ENCODE measurements at places on chromosomes 11 and 22.
A peak's percentile ranks its signal among the peaks of the same experiment; 100 is the strongest.

DNA sequence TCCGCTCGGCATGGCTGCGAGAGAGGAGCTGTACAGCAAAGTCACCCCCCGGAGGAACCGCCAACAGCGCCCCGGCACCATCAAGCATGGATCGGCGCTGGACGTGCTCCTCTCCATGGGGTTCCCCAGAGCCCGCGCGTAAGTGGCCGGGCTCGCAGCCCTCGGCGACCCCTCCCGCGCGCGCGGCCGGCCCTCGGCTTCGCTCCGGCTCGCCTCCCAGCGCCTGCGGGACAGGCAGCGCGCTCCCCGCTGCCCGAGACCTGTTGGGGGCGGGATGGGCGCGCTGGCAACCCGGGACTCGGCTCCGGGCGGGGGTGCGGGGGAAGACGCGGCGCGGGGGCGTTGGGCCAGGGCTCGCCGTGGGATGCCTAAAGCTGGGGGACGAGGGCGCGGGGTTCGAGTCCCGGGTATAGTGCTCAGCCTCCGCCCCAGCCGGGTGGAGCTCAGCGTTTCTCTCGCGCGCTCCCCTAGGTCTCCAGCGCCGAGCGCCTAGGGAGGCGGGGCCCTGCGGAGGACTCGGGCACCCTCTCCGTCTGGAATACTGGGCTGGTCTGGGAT lies 630 bp downstream of the UBASH3B start:
- DNase-seq = no peak

DNA sequence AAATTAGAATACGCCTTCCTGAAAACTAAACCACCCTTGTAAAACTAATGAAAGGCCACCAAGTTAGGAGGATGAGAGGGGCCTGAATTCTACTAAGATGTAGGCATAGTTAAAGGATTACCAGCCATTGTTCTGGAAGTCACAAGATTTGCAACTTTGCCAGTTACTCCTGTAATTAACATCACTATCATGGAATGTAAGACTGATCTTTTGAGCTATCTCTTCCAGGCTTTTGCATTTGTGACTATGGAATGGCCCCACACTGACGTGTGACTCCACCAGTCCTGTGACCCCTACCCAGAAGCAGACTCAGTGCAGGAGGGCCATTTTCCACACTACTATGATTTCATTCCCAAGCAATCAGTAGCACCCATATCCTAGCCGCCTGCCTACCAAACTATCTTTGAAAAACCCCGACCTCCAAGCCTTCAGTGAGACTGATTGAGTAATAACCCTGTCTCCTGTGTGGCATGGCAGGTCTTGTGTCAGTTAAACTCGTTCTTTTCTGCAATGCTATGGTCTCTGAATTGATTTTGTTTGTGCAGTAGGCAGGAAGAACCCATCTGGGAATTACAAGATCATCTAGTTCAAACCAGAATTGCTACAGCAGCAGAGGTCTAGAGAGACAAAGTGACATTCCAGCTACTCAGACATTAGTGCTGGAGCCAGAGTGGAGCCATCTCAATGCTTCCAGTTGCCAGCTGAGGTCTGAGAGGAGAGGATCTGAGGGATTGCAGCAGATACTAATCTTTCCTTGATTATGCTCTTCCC lies 1.9 kb upstream of the CTSF start:
- DNase-seq = no peak

GRCh38 chr11:130215531-130216220 lies 56.1 kb downstream of the ST14 start:
- no peak for DNase-seq

- no peak for DNase-seq
Observed at GRCh38 chr11:95358511-95359340, 127.7 kb upstream of the SESN3 start.

DNA sequence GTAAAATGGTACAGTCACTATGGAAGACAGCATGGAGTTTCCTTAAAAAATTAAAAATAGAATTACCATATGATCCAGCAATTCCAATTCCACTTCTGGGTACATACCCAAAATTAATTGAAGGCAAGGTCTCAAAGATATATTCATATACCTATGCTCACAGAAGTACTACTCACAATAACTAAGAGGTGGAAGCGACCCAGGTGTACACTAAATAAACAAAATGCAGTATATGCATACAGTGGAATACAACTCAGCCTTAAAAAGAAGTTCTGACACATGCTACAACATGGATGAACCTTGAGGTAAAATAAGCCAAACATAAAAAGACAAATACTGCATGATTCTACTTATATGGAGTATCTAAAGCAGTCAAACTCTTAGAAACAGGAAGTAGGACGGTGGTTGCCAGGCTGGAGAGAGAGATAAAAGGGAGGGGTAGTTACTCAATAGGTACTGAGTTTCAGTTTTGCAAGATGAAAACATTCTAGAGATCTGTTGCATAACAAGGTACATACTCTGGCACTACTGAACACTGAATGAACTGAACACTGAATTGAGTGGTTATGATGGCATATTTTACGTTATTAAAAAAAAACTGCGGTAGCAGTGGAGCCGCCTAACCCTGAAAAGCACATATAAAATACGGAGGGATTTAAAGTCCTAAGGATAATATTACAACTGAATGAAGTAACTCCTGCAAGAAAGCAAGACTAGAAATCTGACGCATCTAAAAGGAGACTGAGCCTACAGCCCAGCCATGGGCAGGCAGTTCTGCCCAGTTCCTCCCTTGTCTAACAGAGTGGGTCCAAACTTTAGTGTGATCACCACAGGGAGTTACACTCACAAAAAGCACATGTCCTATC lies 12.8 kb downstream of the DGCR2 start:
- DNase-seq = peak; percentile 36

DNA sequence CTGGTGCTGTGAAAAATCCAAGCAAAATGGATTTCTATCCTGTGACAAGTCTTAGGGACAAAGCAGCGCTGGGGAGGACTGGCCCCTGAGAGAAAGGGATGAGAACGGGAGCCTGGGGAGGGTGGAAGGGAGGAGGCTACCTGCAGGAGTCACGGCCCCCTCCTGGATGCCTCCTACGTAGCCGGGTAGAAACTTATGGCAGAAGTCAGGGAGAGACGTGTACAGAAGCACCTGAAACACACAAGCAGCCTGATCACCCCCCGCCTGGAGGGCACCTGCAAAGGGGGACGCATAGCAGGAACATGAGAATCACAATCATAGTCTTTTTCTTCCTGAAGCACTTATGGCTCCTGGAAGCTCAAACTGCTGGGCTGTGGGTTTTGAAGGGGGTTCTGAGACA lies 6.1 kb downstream of the DHCR7 start:
- no peak for DNase-seq

DNA sequence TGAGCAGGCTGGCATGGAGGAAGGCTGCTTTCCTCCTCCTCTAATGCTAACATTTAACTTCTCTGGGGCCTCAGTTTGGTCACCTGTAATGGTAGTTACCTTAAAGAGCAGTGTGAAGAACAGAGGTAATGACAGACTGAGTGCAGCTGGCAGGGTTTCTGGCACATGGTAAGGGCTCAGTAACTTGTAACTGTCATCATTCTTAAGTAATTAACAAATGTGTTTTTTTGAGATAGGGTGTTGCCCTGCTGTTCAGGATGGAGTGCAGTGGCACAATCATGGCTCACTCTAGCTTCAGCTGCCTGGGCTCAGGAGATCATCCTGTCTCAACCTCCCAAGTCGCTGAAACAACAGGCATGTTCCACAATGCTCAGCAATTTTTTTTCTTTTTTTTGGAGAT lies 242.0 kb upstream of the SYN3 start:
- no peak for DNase-seq

GRCh38 chr11:65792456-65792855 lies 5.6 kb downstream of the OVOL1 start:
- DNase-seq = no peak

DNA sequence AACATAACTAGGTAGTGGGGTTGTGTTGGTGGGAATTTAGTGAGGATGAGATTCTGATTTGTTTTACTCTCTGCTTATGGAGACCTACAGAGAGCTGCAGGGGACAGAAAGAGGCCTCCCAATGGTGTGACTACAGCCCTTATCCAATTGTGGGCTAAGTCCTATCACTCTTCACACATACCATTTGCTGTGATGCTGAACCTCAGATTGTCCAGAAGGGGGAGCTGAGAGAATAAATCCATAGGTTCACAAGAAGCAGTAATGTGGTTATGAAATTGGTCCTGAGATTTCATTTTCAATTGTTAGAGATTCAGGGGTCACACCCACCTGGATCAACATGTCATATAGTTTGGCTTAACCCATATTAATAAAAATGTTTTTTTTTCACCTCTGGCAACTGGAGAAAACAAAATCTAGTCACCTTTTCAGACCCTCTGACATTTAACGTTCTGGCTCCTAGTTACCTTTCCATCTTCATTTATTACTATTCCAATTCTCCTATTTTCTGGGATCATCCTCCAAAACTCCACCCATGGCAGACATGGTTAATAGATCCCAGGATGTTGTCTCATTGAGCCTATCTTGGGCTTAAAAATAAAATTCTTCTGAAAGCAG lies 53.3 kb upstream of the PTPN5 start:
- no peak for DNase-seq

DNA sequence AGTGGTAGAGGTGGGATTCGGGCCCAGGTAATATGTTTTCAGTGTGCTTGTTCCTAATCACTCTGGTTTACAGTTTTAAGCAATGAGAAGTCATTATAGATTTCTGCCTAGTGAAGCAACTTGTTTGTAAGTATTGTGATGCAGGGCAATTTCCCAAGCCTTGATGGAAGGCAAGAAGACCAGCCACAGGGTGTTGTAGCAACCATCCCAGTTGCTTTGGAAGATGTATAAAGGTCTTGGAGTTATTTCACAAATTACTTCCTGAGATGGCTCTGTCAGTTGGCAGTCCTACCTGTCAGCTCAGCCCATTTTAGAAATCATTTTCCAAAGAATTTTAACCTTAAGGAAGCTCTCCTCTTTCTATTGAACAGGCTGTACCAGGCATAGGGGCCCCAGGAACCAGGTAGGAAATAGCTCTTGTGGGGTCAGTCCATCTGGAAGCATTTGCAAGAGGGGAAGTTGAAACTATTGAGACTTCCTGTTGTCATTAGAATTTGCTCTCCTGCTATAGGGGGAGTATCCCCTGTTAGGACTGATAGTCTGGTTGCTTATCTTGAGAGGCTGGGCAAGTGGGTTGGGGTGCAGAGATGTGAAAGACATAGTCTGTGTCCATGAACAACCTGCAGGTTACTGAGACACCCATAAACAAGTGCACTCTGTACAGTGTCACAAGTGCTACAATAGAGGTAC lies 47.9 kb downstream of the STIM1 start:
- no peak for DNase-seq

GRCh38 chr11:92845805-92846204 lies 123.6 kb upstream of the MTNR1B start:
- DNase-seq = no peak

DNA sequence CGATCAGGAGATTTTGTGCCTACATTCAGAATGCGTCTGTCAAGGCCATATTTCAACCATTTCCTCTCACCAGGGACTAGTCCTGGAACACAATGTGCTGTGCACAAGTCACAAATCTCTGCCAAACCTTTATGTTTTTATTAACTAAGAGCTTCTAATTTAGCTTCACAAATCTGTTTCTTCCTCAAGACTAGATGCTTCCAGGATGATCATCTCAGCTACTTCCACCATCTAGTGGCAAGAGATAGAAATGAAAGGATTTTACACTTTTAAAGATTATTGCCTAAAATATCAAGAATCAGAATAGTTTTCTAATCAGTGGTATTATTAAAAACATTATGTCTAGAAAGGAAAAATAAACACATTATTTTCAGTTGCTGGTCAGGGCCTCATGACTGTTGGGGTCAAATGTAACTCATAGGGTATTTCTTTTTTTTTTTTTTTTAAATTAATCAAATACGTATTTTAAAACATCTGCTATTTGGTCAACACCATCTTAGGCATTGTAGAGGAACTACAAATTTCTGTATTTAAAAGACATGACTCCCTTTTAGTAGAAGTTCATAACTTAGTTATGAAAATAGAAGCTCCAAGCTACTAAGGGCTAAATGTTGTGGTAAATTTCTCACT lies 1102.6 kb downstream of the DLG2 start:
- no peak for DNase-seq

- no peak for DNase-seq
Observed at GRCh38 chr11:1825785-1826451, 8.9 kb upstream of the SYT8 start.

GRCh38 chr11:76674517-76675400 lies 4.2 kb upstream of the LRRC32 start:
- no peak for DNase-seq

GRCh38 chr11:13168271-13168670 lies 109.3 kb upstream of the BMAL1 start:
- no peak for DNase-seq

DNA sequence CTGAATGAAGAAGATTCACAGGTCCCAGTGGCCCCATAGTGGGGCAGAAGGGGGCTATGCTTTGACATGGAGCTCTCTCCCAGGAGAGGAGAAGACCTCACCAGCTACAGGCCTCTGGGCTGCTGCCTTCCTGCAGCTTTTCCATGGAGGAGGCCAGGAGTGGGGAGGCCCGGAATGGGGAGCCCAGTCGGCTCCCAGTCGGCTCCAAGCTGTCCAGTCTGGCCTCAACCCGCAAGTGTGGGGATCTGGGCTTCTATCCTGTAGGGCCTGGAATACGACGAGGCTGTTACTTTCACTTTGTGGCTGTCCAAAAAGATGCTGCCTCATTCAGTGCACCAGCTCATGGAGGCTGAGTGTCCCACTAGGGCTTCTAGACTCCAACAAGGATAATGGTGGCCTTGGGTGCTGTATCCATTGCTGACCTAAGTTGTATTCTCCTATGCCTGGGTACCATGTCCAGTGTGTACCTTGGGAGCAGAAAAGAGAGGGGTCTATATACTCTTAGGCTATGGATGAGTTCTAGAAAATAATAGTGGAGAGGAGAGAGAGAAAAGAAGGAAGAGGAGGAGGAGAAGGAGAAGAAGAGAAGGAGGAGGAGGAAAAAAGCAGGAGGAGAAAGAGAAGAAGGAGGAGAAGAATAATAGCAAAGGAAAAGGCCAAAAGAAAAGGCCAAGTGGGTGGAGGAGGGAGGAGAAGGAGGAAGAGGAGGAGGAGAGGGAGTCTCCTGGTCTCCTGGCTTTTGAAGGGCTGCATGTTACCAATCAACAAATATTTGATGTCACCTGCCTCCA lies 1.1 kb downstream of the MYO18B start:
- DNase-seq = no peak

DNA sequence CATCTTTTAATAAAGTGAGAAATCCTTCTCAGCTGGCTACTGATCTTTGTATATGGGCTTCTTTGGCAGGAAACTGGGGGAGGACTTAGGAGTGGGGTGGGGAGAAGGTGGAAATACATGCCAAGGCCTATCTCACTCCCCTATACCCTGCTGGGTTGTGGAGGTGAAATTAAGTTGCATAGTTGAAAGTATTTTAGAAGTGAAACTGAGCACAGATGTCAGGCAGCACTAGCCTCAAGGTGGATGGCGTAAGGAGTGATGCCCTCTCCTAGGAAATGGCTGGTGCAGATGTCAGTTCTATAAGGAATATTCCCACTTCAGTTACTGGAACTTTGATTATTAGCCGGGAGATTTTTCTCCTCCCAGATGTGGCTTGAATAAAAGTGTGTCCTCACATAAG lies 46.3 kb downstream of the NNMT start:
- no peak for DNase-seq

GRCh38 chr11:33533386-33534052 lies 167.1 kb downstream of the C11orf91 start:
- DNase-seq = no peak
